ENCODE measurements at places on chromosomes 5 and 9.
A peak's percentile ranks its signal among the peaks of the same experiment; 100 is the strongest.

GRCh38 chr5:1823381-1824034 is 22.3 kb downstream of the NDUFS6 start:
- DNase-seq, result no peak

GRCh38 chr9:113872485-113873143 is 3.5 kb upstream of the ZNF618 start:
- no peak for DNase-seq

- no peak for DNase-seq
Observed at GRCh38 chr9:13719446-13719845, 440.0 kb upstream of the MPDZ start.

DNA sequence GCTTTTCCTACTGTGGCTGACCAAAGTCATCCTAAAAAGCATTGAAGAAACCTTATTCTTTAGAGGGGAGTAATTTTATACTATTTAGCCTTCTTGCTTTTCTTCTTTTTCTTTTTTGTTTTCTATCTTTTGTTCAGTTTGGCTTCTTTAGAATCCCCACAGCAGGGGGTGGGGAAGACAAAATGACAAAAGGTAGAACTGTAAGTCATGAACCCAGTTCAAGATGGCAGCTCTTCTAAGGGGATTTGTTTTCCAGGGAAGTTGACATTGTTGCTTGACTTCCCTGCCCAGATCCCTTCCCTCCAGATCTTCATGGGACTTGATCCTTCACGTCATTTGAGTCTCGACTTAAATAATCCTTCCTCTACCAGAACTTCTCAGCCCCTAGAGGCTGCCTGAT is 692.4 kb upstream of the DMAC1 start:
- no peak for DNase-seq

DNA sequence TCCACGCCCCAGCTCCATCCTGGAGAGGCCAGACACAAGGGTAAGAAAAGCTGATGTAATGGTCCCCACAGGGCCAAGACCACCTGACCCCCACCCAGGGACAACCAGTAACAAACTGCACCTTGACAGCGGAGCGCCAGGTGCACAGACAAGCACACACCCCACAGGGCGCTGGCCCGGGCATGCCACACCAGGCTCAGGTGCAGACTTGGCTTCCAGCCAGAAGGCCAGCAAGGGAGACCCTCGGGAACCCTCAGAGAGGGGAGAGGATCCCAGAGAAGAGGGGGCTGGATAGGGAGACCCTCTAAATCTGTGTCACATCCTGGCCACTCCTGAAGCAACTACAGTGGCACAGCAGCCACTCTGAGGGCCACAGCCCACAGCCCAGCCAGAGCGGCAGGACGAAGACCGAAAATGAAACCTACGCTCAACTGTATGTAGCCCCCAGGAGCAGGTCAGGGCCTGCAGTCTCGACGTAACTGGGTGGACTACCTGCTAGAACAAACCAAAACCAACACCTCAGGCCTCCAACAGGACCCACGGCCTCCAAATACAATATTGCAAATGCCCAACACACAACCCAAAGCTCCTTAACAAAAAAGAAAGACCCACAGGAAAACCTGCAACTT is 18.5 kb downstream of the CAMSAP1 start:
- no peak for DNase-seq

GRCh38 chr9:19703702-19704101 is 85.1 kb downstream of the SLC24A2 start:
- no peak for DNase-seq

DNA sequence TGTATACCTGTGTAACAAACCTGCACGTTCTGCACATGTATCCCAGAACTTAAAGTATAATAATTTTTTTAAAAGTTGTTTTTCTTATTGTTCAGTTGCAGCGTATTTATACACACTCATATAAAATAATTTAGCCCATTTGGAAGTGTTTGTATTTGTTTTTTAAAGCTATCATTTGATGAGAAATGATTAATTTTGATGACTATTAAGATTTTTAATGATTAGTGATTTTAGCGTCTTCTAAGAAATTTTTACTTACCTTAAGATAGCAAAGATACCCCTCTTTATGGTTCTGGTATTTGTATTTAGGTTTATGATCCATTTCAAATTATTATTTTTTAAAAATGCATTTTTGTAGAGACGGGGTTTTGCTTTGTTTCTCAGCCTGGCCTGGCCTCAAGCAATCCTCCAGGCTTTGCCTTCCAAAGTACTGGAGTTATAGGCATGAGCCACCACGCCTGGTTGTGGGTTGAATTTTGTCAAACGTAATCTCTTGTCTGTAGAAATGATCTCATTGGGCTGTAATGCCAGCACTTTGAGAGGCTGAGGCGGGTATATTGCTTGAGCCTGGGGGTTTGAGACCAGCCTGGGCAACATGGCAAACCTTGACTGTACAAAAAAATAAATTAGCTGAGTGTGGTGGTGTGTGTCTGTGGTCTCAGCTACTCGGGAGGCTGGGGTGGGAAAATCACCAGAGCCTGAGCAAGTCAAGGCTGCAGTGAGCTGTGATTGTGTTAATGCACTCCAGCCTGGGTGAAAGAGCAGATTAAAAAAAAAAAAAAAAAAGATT is 26.9 kb downstream of the CSNK1G3 start:
- DNase-seq, result no peak

- DNase-seq, result no peak
Observed at GRCh38 chr5:141529002-141529401, 40.1 kb downstream of the PCDHGC5 start.

GRCh38 chr9:10562581-10563343 is 50.0 kb downstream of the PTPRD start:
- DNase-seq, result no peak

- no peak for DNase-seq
Observed at GRCh38 chr5:36629729-36630128, 23.3 kb downstream of the SLC1A3 start.

GRCh38 chr9:20353524-20353923 is 268.8 kb downstream of the MLLT3 start:
- DNase-seq, result no peak

DNA sequence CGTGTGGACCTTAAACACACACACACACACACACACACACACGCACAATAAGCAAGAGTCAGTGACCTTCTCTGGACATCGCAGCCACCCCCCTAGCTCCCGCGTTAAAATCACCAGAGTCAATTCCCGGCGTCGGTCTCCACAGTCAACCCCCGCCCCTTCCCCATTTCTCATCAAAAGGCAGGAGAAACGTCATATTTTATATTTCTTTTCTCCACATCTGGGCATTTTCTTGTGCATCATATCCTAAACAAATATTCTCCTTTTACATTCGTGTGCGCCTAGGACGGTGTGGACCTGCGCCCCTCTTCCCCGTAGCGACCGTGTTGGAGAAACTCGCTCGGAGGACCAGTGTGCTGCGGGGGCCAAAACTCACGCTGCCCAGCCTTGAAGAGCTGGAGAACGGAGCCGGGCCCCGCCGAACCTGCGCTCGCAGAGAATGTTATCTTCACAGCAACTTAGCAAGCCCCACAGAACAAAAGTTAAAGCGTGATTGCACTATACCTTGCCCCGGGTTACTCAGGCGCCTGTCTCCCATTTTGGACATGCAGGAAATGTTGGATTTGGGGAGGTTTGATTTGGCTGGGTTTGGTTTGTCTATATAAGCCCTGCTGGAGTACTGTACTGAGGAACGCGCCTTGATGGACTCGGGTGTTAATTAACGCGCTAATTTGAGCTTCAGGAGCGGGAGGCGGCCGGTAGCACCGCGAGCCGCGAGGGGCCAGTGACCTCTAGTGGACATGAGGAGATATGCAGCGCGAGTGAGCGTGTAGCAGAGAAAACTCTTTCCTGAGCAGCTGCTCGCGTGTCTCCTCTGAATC is 192.4 kb downstream of the MEF2C start:
- DNase-seq, result peak; percentile 38

DNA sequence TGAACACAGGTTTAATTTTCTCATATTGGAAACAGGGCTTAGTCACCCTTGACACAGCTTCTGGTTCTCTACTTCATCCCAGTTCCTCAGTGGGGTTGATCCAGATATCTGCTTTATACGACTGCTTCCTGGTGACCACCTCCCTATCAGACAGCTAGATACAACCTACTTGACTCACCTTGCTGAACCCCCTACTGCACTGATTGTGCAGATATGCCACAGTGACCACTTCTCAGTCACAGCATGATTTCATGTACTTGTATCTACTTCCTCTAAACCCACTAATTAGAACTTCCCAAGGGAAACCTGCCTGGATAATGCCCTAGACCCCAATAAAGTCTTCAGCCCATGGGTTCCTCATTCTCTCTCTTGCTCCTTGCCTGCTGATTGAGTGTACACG is 18.4 kb upstream of the RFK start:
- DNase-seq, result no peak

DNA sequence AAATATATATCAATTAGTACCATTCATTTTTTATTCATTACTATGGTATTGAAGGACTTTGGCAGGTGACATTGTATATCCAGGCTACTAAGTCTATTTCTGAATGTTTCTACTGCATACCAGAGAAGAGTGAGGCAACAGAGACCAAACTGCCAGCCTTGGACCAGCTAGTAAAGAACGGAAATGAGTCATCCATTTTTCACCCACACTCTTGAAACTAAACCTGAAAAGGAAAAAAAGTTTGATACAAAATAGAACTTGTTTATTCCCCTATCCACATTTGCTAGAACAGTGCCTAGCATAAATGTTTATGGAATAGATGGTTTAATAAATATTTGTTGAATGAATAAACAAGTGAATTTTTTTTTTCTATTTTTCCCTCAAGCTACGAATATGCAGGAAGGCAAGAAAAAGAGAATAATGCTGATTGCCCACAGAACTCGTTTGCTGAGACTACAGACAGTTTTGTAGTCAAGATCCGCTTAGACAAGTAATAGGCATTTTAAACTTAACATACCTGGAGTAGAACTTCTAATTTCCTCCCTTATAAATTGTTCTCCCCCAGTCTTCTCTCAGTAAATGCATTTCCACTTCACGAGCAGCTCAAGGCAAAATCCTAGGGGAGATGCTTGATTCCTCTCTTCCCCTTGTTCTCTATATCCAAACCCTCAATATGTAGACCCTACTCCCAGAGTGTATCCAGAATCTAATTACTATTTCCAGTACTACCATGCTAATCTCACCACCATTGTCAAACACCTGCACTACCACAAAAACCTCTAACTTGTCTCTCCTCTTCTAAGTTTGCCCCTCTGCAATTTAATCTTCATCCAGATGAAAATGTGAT is 146.2 kb upstream of the RASA1 start:
- DNase-seq, result no peak

GRCh38 chr5:96726802-96727201 is 64.6 kb downstream of the CAST start:
- no peak for DNase-seq

All from C1 segment of cervical spinal cord (tissue), 14 donors.